ENCODE measurements at places on chromosomes 7 and 10.

DNA sequence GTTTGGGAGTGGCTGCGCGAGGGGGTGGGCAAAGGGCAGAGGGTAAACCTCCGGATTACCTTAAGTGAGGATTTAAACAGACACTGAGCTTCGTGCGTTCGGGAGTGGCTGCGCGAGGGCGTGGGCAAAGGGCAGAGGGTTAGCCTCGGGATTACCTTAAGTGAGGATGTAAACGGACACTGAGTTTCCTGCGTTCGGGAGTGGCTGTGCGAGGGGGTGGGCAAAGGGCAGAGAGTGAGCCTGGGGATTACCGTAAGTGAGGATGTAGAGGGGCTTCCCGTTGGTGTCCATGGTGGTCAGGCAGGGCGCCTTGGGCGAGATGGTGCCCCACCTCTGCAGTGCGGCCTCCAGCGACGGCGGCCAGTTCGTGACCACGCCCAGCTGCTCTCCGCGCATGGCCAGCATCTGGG, 275.8 kb downstream of the DIP2C start:
- no peak for DNase-seq

GRCh38 chr7:84231157-84231556, 36.6 kb upstream of the SEMA3A start:
- no peak for DNase-seq

- DNase-seq = no peak
Observed at GRCh38 chr7:133412942-133413341, 160.1 kb downstream of the EXOC4 start.

- no peak for DNase-seq
Observed at GRCh38 chr7:155766966-155767916, 45.0 kb downstream of the SHH start.

DNA sequence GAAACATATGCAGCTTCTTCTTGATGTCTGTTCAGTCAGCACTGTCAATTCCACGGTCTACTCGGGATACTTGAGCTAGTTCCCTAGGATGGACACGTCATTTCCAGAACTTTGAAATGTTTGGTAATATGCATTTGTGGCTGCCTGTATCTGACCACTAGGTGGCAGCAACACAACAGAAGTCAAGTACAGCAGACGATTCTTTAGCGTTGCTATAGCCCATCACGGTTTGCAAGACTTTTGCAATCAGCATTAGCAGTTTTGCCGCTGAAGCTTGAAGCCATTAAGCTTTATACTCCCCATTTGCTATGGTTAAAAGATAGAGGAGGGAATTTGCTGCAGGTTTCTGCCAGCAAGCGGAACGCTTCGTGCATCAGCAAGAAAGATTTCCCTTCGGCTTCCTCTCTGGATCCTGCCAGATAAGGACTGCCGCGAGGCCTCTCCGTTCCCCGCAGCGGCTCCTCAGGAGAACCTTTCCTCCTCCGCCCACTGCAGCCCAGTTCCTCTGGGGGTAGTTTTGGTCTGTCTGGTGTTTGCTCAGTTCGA, 63.5 kb downstream of the ABCC2 start:
- peak; percentile 42 for DNase-seq

GRCh38 chr10:112721080-112721698, 228.9 kb upstream of the TCF7L2 start:
- no peak for DNase-seq

DNA sequence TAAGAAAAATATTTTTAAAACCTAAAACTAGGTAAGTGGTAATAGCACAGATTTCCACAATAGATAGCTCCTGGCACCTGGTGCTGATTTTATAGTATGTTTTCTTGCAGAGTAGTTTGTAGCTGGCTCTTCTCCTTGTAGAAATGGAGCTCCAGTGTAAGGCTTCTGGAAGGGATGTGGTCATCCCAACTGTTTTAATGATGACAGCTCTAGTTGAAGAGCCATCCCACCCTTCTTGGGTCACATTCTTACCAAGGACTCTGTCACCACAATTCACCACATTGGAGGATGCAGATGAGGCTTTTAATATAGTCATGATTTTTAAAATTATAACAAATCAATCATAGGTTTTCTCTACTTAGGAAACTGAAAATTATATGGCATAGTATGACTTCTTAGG, 31.0 kb downstream of the TES start:
- DNase-seq = no peak

DNA sequence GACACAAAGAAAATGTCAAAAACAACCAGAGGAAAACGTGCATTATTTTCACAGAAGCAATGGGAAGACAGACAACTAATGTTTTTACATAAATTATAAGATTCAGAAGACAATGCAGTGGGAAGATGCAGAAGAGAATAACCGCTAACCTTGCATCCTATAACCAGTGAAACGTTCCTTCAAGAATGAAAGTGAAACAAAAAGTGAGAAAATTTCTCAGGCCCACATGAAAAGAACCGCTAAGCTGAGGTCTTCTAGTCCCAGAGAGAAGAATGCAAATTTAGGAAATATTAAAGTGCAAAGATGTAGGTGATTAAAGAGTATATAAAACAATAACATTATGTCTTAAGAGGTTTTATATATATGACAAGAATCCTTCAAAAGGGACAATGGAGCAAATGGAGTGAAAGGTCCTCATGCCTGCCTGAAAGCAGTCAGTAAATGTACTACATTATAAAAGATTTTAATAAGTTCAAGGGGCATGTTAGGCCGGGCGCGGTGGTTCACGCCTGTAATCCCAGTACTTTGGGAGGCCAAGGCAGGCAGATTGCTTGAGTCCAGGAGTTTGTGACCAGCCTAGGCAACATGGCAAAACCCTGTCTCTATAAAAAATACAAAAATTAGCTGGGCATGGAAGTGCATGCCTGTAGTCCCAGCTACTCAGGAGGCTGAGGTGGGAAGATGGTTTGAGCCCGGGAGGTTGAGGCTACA, 43.1 kb upstream of the DDC start:
- no peak for DNase-seq

- no peak for DNase-seq
Observed at GRCh38 chr7:149564340-149565095, 66.9 kb upstream of the ZNF746 start.

DNA sequence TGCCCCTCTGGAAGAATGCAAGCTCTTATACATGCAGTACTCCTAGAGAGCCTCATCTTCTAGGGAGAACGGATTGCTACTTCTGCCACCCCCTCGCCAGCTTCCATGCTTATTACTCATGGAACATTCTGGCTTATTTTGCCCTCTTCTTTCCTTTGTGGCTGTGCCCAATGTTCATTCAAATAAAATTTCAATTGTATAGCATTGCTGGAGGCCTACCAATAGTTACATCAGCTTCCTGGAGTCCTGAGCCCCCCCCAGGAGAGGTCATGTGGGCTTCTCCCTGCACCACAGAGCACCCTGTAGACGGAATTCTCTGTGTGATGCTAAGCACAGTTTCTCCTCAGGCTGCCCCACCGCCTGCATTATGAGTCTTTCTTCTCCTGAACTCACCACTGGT, 1094.0 kb downstream of the KCNMA1 start:
- no peak for DNase-seq

DNA sequence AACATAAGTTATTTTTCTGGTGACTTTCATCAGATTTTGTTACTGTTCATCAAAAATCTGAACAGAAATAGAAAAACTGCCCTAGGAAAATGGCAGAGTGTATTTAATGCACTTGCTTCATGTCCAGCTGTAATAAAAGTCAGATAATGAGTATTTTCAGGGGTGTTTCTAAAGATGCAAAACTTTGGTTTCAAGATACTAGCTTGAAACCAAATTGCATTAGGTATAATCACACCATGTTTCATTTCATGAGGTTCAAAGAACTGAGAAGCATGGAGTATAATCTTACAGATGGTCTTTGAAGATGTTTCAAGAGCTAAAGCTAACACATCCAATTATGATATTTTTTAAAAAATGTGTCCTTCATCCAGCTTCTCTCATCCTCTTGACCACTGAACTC, 128.9 kb downstream of the NRCAM start:
- no peak for DNase-seq

DNA sequence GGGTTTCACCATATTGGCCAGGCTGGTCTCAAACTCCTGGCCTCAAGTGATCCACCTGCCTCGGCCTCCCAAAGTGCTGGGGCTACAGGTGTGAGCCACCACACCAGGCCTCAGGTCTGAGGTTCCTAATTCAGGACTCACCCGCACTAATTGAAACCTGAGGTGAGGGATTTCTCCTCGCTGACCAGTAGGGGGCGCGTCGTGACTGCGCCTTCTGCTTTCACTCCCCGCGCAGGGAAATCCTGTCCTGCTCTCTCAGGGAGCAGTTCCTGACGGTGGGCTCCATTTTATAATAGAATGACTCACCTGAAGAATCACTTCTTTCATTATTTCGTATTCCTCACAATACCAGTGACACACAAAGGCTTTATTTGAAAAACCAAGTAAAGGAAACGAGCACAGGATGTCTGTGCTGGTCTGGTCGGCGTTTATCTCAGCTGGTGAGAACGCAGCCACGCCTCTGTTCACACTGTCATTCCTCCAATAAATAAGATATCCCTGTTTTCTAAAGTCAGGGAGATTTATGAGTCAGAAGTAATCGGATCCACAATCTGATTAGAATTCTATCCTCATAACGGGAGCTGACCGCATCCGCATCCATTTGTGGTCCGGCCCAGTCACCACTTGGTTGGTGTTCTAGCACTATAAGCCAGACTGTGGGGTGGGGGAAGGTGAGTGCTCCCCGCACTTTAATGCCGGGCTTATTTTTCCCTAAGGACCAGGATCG, 35.4 kb downstream of the BAG3 start:
- DNase-seq = peak; percentile 42

GRCh38 chr7:105931179-105931578, 31.9 kb upstream of the CDHR3 start:
- no peak for DNase-seq

- DNase-seq = peak; percentile 70
Observed at GRCh38 chr10:93420944-93421825, 60.9 kb downstream of the MYOF start.

DNA sequence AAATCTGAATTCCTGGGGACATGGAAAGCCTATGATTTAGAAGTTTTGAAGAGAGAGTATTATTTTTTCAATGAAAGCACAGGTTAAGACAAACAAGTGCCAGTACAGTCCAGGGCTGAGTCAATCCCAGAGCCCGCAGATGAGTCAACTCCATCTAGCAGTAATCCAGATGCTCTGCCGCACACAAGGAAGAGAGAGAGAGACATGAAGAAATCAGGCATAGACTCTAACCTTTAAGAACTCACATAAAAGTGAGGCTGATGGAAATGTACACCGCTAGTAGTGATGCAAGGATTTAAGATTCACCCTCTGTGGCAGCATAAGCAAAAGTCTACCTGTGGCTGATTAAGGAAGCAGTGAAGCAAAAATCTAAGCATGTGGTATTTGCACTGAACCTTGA, 651.5 kb downstream of the TNS3 start:
- DNase-seq = no peak

DNA sequence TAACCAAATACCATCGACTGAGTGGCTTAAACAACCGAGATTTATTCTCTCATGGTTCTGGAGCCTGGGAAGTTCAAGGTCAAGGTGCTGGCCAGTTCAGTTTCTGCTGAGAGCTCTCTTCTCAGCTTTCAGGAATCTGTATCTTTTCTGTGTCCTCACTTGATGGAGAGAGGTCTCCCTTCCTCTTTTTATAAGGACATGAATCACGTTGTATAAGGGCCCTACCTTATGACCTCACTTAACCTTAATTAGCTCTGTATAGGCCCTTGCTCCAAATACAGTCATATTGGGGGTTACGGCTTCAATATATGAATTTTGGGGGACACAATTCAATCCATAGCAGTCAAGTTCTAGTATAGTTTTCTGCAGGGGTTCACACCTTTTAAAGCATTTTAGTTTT, 135.2 kb upstream of the ADO start:
- no peak for DNase-seq

DNA sequence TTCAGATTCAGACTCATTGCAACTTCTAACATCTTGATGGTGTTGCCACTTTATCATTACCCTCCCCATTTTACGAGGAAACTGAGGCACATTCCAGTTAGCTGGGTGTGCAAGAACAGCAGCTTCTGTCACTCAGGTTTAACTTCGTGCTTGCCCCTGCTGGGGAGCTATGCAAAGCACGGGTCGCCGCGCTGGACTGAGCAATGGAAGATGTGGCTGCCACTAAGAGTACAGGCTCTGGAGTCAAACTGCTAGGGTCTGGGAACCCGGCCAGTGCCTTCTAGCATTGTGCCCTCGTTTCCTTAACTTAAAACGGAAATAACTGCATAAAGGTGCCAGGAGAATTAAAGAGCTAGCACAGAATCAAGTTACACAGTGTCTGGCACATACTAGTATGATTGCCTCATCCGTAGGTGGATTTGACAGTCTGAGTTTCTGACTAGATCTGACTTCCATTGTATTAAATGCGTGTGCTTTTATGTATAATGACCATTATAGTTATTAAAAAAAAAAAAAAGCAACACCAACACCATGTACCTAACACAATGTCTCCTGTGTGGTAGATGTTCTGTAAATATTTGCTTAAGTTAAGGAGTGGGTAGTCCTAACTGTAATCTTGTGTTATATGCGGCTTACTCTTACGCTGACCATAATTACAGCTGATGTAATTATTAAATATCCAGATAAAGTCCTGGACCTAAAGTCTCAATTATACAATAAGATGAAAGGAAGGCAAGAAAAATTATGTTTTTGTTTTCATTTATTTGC, 842 bp downstream of the ZNF22 start:
- no peak for DNase-seq

- DNase-seq = no peak
Observed at GRCh38 chr7:149547126-149547525, 49.5 kb upstream of the ZNF746 start.

GRCh38 chr7:100567751-100568175, 5.9 kb downstream of the SAP25 start:
- no peak for DNase-seq

DNA sequence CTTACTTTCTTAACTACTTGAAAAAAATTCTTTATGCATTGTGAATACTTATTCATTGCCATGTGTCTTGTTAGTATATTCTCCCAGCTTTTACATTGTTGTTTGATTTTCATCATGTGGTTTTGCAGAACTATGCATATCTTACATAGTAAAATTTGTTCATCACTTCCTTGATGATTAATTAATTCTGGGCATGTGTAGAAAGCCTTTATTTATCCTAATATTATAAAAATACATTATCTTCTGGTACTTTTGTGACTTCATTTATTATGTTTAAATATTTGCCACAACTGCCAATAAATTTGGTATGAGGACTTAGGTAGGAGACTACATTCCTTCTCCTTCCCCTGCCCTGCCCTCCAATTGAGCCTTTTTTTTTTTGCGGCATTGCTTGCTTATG, 166.0 kb upstream of the ZNF32 start:
- DNase-seq = no peak

- no peak for DNase-seq
Observed at GRCh38 chr10:133456041-133456951, 2.6 kb downstream of the SCART1 start.

DNA sequence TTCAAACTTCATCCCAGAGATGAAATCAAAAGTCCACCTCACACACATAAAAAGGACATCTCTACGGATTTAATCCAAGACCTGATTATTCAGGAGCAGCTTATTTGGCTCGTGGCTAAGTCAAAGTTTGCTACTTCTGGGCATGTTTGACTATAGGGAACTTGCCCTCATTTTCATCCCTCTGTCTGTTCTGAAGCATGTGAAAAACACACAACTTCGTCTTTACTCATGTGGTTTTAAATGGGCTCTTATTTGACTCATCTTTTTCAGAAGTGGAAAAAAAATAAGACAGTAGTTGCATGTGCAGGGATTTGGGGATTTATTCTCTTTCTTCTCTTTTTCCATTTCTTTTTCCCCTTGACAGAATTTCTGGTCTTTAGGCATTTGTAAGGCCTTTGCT, 295.9 kb downstream of the TFEC start:
- DNase-seq = no peak
